Liver (tissue), 10 donors: ENCODE measurements at places on chromosomes 3 and 15. TPM values are rescaled to one million over a fixed set of nuclear protein-coding genes. Genes with fewer than 3 reads are reported as not detected.

MAP4 gene
- total RNA-seq: 16.6 TPM

SERPINI2 gene
- total RNA-seq: not detected

GRCh38 chr3:98504539-98504938, 7.1 kb downstream of the OR5K2 start:
- no peak overlapping the region for H3K4me3 ChIP-seq
- H3K27me3 ChIP-seq: no peaks in the 10 kb centered on the region
- H3K36me3 ChIP-seq: no peaks in the 10 kb centered on the region
- H3K4me1 ChIP-seq: no peaks in the 10 kb centered on the region

DNA sequence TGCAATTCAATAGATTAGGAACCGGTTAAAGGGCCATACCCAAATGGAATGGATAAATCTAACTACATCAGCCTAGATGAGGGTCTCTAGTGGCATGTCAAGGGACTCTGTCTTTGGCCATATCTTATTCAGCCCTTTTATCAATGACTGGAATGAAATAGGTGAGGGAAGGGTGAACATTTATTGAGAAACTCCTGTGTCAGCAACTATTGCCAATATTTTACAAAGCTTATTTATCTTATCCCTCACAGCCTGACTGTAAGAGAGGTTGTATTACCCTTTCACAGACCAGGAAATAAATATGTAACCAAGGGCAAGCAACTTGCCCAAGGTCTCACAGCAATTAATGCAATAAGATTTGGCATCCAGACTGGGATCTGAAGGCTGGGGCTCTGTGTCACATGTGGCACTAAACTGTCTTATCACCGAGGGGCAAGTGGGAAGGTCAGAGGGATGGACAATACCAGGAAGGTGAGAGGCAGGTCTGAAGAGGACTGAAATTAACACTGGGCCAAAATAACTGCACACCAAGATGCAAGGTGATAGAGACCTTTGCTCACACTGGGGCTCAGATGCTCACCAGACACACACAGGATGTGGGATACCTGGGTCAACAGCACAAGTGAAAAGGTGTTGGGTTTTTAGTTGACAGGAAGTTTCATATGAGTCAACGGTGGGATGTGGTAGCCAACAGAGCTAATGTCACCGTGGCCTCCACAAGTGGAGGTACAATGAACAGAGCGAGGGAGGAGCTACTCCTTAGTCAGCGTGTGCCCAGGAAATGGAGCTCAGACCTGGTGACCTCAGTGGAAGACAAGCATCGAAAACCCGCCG, 261.3 kb downstream of the RPLP1 start:
- no peaks in the 10 kb centered on the region for H3K36me3 ChIP-seq
- H3K27me3 ChIP-seq: no peaks in the 10 kb centered on the region
- DNase-seq: no peak
- H3K27ac ChIP-seq: no peak overlapping the region

- DNase-seq: no peak
- H3K4me3 ChIP-seq: no peak overlapping the region
- no peaks in the 10 kb centered on the region for H3K4me1 ChIP-seq
- H3K36me3 ChIP-seq: no peaks in the 10 kb centered on the region
Observed at GRCh38 chr3:9119331-9119730, 130.1 kb downstream of the SRGAP3 start.
